NCI-H774 (cell line): ENCODE measurements at places on chromosomes 4 and X.

DNA sequence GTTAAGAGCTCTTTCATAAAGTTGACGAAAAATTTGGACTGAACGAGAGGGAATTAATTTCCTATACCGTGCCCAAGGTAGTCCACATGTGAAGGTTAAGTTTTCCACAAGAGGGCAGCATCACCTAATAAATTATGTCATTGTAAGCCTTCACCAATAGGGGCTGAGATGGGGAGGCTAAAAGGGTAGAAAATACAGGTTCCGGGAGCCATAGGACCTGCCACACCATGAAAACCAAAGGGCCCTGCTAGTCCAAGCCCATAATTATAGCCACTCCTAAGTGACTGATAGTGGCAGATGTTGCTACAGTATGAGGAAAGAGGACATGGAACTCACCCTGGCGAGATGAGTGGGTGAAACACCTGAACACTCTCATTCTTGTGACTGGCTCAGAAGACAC, 122.2 kb downstream of the SHROOM4 start:
- DNase-seq: peak; percentile 16

DNA sequence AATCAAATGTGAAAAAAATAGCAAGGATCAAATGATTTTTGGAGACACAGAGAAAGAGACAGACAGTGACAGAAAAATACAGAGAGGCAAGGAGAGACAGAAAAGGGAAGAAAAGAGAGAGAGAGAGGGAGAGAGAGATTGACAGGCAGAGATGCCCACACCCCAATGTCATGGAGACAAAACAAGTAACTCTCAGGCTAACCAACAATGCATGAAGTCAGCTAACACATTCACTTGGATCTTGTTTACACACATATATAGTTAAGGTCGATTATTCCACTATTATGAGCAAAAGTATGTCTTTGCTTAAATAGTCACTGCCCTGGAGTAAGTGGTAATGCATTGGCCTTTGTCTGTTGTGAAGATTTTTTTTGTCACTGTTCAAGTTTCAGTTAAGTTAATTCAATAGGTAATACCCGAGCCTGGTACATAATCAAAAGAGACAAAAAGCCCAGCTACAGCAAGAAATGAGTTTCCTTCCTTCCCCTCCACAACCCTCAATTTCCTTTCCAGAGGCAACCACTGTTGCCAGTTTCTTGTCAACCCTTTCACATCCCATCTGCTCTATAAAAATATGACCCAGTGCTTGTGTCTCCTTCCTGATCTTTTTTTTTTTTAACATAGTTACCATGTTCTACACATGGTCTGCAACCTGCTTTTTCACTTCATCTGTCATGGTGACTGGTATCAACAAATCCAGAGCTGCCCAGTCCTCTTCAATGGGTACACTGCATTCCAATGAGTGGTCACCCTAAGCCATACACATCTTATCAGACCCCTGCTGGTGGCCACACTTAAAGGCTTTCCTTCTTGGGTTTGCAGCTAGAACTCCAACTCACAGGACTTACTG, 52.1 kb downstream of the PROM1 start:
- DNase-seq: no peak

DNA sequence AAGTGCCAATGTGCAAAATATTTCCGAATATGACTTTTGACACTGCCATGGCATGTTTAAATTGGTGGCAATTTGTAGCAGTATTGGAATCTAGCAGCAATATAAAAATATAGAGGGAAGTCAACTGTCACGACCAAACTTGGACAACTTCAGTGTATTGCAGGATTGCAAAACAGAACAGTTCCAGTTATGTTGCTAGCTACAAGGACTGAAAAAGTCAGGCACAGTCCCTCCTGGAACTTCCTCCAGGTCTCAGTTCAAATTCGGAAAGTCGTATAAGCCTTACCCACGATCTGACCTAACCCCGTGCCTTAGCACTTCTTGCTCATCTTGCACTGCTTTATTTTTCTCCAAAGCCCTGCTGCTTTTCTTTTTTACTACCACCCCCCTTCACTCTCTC, 390.0 kb upstream of the GALNT7 start:
- no peak for DNase-seq

DNA sequence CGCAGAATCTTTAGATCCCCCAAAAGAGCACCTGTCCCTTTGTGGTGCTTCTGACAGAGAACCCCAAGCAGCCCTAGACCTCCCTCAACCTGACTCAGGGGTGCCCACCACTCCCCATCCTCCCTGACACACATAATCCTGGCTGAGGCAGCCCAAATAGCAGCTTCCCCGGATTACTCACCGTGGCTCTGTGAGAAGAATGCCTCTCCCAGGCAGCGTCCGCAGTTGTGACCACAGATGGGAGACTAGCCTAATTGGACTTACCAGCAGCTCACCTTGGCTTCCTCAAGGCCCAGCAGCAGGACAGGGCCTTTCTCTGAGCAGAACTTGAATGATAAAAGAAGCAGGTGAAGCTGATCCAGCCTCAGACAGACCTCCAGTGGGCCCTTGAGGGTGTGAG, 10.3 kb upstream of the ODAPH start:
- DNase-seq: no peak

DNA sequence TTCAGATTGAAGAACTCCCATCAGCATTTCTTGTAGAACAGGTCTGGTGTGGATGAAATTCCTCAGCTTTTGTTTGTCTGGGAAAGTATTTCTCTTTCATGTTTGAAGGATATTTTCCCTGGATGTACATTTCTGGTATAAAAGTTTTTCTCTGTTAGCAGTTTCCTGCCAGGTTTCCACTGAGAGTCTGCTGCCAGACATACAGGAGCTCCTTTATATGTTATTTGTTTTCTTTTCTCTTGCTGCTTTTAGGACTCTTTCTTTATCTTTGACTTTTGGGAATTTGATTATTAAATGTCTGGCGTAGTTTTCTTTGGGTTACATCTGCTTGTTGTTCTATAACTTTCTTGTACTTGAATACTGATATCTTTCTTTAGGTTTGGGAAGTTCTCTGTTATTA, 486.5 kb downstream of the ARAP2 start:
- DNase-seq: no peak

DNA sequence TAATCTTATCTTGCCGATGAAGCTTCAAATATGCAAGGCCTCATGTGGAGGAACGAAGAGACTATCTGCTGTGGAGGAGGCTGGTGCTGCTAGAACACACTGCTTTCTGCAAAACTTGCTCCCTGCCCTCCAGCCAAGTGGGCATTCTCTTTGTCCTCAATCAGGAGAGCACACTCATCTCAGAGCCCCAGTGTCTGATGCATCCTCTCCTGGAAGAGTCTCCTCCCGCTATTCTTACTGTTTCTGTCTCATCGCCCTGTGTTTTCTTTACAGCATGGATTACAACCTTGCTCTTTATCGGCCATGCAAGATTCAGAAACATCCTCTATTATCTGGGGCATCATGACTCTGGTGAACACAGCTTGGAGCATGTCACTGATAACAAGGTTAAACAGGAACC, 68.2 kb upstream of the MTNR1A start:
- no peak for DNase-seq

- DNase-seq: no peak
Measured at GRCh38 chr4:144451766-144452450, 194.0 kb upstream of the HHIP start.

- no peak for DNase-seq
Measured at GRCh38 chrX:43176686-43177085, 398.7 kb upstream of the PPP1R2C start.

DNA sequence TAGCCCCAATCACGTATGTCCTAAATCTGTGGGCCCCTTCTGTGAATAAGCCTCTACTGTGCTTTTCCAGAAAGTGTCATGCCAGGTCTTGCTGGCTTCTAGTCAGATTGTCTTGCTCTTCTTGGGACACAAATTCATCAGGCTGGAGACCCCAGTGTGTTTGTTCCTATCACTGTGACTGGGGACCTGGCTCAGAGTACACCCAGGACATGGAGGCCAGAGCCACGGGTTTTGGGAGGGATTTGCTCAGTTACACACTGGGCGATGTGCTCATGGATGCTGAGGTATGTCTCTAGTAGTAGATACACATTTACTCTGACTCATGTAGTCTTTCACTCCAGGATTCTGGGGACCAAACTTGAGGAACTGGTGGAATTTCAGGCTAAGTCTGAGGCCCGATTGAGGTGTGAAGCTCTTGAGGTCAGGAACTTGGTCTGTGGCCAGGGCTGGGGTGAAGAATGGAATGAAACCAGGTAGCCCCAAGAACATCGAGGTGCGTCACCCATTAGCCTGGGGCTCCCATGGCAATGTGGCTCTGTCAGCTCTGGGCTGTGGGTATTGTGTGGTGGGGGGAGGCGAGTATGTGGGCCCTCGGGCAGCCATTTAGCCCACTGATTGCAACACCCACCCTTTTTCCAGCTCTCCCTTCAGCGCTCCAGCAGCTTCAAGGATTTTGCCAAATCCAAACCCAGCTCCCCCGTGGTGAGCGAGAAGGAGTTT, 7.7 kb downstream of the SASH3 start:
- no peak for DNase-seq

DNA sequence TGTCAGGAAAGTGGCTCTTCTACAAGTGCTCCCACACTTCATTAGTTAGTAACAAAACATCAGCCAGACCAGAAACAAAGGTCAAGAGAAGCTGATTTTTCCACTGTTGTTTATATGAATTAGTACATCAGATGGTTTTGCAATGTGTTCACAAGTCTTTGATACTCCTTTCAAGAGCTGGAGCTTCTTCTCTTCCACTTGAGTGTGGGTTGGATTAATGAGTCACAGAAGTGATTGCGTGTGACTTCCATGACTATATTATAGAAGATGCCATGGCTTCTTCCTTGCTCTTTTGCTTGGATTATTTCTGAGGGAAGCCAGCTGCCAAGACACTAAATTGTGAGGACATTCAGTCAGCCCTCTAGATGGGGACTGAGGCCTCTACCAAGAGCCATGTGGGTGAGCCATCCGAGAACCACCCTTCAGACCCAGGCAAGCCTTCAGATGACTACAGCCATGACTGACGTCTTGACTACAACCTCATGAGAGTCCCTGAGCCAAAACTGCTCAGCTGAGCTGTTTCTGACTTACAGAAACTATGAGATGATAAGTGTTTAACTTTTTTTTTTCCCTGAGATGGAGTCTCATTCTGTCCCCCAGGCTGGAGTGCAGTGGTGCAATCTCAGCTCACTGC, 18.1 kb downstream of the SOWAHB start:
- DNase-seq: no peak

DNA sequence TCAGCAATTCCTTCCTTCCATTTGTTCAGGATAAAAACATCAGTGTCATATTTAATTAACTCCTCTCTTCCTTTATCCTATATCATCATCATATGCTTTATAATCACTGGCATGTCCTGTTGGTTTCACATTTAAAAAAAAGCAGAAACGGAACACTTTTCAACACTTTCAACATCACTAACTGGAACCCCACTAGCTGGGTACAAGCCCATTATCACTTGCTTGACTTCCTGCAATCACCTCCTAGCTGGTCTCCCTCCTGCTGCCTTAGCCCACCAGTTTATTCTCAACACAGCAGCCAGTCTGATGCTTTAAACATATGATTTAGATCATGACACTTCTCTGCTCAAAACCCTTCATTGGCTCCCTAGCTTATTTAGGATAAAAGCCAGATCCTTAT, 116.4 kb upstream of the LSM6 start:
- DNase-seq: no peak

- no peak for DNase-seq
Measured at GRCh38 chrX:642436-643240, 12.0 kb downstream of the SHOX start.

- DNase-seq: peak; percentile 40
Measured at GRCh38 chr4:69617083-69617694, 22.3 kb downstream of the UGT2A2 start.

DNA sequence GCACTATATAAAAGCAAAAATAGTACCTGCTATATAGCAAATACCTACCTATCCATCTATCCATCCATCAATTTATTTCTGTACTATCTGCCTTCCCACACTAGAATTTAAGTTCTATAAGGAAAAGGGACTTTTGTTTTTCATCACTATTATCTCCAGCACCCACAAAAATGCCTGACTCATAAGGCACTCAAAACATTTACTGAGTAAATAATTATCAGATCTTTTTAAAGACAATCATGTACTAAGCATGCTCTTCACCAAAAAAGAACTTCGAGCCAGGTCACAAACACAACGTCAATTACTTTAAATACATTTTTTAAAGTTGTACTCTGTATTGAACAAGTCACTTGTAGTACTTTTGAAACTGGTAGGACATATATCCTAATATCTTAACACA, 119.9 kb downstream of the FBXW7 start:
- DNase-seq: no peak

- DNase-seq: no peak
Measured at GRCh38 chr4:139484783-139485311, 30.9 kb downstream of the RAB33B start.

DNA sequence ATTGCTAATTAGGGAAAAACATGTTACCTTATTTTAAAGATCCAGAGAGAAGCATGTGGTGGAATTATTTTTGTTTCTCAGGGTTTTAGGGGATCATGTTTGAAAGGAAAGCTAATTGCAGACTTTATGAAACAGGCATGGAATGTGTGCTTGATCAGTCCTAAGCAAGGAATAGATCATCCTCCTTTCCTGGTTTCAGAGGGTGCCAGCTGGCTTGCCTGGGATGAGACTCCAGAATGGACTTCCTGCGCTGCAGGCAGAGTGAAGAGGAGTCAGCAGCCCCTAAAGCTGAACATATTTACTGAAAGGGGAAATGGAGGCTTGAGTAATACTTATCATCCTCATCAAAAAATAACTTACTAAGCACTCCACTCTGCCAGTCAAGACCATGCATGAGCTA, 13.3 kb downstream of the FGF5 start:
- DNase-seq: no peak

GRCh38 chrX:17805120-17805519, 56.0 kb downstream of the RAI2 start:
- no peak for DNase-seq

- DNase-seq: no peak
Measured at GRCh38 chr4:119097282-119097900, 38.2 kb upstream of the MYOZ2 start.

- no peak for DNase-seq
Measured at GRCh38 chrX:133561251-133561650, 146.0 kb upstream of the GPC4 start.

- DNase-seq: no peak
Measured at GRCh38 chr4:34845926-34846325, 1398.4 kb downstream of the ARAP2 start.

GRCh38 chrX:41556958-41557357, 109.8 kb downstream of the NYX start:
- DNase-seq: no peak

DNA sequence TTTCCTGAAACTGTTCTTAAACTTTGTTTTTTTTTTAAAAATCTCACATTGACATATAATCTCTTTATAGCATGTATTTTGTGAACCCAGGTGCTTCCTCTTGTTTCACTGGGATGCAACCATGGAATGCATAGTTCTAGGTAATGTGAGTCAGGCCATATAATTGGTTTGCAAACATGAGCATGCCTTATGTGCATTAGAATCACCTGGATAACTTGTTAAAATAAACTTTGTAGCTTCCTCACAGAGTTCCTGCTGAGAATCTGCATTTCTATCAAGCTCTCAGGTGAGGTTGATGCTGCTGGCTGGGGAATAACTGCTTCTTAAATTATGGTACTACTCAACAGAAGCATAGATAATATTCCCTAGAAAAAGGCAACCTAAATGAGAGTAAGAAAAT, 940.3 kb upstream of the LCORL start:
- no peak for DNase-seq

GRCh38 chr4:101621120-101621519, 169.4 kb upstream of the BANK1 start:
- no peak for DNase-seq
